ENCODE measurements at places on chromosomes 1 and 21.

DNA sequence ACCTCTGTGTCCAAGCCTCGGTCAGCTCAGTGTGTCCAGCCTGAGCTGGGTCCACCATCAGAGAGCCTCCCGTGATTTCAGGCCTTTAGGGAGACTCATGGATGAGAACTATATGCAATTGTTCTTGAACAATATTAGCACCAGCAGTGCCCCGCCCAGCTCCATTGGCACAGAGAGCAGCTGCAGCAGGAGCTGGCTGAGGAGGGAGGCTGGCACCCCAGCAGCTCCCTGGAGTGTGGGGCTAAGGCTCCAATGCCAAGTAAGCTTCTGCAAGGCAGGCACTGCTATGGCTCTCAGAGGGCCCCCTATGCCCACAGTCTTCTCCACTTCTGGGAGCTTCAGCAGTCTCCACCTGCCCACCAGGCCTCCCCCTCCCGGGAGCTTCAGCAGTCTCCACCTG is 593.3 kb downstream of the MATN1 start:
- DNase-seq, result no peak

- peak; percentile 36 for DNase-seq
Observed at GRCh38 chr1:51421964-51422363, 91.6 kb upstream of the TTC39A start.

- DNase-seq, result no peak
Observed at GRCh38 chr1:201190624-201191051, at the start of gene IGFN1. Gene IGFN1 (plus strand): TSS chr1:201190824. CDS start chr1:201193294, 2,470 bp downstream.

- DNase-seq, result no peak
Observed at GRCh38 chr1:34108269-34108668, 56.8 kb downstream of the CSMD2 start.

GRCh38 chr1:44630116-44630515 is 44.2 kb downstream of the TMEM53 start:
- DNase-seq, result no peak

DNA sequence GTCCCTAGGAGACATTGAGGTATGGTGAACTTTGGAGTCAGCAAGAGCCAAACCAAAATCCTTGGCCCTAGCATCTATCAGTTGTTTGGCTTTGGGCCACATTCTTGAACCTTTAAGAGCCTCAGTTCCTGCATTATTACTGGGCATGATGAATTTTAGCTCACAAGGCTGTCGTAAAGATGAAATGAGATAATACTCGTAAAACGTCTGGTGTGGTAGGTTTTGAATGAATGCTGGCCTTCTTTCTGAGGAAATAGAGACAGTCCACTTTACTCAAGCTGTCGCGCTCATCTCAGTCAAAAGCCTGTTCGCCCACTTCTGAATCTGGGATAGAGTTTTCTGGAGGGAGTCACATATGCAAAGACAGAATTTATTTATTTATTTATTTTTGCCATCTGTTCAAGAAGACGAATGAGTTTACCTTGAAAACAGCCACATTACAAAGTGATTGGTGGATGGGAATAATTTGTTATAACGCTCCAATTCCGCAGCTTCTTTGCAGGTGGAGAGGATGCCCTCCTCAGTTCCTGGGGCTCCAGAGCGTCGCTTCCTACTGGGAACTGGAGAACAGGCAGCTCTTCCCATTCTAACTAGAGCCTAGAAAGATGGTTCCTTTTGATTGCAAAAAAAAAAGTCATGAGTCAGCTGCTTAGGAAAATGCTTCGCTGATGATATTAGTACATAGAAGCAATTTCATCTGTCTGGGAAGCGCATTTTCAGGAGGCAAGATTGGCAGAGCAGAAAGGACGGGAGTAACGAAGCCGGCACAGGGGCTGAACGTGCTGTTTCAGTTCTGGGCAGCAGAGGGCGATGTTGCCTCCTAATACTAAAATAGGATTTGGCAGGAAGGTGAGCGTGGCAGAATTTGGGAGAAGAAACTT is 49.9 kb upstream of the CYP2J2 start:
- peak; percentile 61 for DNase-seq

Data from kidney glomerular epithelial cell (primary cell).